ENCODE measurements at places on chromosomes 5 and 9.

- DNase-seq: no peak
Measured at GRCh38 chr9:109865521-109865920, 85.5 kb downstream of the PALM2AKAP2 start.

DNA sequence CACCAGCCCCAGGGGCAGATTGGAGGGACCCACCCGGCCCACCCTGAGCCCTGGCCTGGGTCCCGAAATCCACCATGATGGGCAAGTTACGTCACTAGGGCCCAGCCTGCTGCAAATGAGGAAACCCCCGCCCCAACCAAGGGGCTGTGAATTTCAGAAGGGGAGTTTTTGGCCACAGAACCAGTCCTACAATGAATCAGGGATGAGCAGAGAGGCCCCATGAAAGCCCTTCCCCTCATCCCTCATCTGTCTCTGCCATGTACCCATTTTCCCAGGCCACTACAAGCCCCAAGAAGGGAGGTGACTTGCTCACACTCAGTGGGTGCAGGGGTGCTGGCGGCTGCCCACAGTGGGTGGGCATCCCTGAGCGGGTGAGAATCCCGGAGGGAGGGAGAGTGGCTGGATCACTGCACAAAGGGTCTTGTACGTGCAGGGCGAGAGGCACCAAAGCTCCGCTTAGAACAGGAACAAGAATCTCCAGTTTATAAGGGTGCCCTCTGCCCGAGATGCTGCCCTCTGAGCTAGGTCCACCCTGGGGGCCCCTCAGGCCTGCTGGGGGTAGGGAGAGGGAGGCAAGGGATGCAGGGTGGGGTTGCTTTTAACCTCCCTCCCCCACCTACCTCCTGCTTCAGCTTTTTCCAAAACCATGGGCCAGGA lies 10.4 kb upstream of the TCF7 start:
- DNase-seq: no peak

DNA sequence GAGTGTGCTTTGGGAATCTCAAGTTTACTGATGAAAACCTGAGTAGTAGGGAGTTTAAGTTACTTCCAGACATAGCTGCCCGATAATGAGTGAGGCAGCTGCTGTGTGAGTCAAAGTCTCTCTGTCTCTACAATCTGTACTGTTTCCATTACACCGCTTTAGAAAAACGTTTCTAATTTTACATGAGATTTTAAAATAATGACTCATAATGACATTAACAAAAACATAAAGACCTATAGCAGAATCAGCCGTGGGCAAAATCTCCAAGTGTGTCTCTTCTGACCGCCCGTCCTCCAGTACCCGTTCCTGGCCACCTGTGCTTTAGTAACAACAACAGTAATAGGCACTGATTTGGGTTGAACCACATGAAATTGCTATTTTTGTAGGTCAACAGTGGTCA lies 69.6 kb upstream of the PRRC1 start:
- DNase-seq: no peak

DNA sequence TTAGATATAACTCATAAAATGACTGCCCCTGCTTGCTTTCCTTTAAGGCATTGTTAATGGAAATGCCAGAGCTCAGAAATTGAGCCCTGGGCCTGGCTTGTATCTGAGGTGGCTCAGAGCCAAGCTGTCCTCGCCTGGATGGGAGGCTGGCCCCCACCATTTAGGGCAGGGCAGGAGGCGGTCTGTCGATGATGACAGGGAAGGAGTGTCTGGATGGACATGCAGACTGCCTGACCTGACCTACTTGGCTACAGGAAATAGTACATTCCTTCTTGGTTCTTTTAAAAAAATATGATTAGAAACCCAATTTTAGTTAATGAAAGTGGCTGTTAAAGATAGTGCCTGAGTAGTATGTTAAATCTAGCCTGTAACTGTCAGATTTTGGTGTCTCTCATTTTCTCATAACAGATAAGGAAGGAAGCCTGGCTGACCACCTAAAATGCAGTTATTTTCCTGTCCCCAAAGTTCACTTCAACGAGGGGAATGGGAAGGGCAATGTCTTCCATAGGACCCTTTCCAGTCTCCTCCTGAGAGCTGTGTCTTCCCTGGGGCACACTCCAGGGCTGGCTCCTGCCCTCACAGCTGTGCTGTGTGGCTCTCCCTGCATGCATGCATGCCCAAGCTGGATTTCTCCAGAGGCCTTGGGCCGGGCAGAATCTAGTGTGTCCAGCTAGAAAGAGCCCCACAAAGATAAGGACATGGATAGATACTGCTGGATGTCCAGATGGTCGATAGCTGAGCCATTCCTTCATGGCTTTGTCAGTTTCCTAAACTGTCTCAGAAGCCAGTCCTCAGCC lies 42.3 kb downstream of the MACROH2A1 start:
- DNase-seq: peak; percentile 46

DNA sequence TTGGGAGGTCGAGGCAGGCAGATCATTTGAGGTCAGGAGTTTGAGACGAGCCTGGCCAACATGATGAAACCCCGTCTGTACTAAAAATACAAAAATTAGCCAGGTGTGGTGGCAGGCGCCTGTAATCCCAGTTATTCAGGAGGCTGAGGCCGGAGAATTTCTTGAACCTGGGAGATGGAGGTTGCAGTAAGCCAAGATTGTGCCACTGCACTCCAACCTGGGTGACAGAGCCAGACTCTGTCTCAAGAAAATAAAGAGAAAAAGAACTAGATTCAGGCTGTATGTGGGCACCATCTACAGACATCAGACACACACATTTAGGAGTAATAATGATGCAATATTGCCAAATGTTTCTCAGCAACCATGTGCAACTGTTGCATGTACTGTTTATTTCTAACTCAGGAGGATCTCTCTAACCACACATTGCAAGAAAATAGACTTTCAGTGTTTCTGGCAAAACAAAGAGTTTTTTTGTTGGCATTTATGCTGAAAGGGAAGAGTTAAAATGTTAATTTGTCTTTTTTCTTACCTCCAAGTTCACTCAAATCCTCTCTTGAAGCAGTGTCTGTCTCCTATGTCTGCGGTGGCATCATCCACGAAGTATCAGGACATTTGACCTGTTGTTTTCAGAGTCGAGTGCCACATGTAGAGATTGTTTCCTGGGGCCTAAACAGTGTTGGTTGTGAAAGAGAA lies 5.1 kb upstream of the ORM1 start:
- peak; percentile 57 for DNase-seq

DNA sequence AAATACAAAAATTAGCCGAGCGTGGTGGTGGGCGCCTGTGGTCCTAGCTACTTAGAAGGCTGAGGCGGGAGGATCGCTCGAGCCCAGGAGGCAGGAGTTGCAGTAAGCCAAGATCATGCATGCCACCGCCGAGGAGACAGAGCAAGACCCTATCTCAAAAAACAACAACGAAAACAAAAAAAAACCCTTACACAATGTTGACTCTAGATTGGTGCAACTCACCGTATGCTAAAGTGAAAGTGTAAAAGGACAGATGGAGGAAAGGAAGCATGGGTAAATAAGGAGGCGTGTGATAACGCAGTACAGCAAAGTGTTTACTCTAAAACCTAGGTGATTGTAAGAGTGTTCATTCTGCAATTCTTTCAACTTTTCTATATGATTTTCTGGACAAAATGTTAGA lies 15.9 kb upstream of the RUFY1 start:
- DNase-seq: no peak

DNA sequence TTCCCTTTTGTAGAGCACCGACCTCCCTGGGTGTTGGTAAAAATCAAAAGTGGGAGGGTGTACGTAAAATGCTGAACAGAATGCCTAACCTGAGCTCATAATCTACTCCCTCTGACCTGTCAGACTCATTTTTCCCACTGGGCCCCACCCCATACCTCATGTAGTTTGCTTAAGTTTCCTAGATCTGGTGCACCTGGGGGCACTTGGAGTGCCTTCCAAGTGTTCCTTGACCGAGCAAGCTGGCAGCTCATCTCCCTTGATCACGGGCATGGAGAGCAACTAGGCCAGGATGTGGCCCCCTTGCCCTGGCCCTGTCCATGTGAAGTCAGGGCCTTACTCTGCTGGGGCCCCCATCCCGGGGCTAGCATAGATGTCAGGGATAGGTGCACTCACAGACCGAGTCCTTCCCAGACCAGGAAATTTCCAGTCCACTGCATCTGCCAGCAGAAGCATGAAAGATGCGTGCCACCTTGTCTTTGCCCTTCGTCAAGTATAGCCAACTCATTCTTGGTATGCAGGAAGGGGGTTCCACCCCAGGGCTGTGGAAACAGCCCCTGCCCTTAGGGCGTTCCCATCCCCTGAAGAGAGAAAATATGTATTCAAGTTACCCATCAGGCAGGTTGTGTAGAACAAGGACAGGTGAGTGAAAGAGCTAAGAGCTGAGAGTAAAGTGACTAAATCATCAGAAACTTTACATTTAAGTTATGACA lies 41.9 kb downstream of the SLC22A5 start:
- DNase-seq: no peak

DNA sequence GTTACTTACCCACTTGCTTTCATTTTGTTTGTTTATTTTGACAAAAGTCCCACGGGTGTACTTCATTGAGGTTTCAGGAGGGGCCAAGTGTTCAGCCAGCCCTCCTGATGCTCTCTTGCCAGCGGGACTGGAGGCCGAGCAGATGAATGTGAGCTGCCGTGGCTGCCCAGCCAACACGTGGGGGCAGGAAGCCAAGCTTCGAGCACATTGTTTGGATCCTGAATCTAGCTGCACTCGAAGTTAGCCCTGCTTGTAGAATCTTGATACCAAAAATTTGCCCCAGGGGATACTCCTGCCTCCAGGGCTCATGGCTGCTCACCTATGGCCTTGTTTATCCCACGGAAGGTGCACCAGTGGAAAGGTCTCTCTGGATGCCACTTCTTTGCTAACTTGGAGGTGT lies 49.3 kb downstream of the RASGEF1C start:
- no peak for DNase-seq

GRCh38 chr5:32074401-32074800 lies 99.7 kb downstream of the GOLPH3 start:
- DNase-seq: no peak

DNA sequence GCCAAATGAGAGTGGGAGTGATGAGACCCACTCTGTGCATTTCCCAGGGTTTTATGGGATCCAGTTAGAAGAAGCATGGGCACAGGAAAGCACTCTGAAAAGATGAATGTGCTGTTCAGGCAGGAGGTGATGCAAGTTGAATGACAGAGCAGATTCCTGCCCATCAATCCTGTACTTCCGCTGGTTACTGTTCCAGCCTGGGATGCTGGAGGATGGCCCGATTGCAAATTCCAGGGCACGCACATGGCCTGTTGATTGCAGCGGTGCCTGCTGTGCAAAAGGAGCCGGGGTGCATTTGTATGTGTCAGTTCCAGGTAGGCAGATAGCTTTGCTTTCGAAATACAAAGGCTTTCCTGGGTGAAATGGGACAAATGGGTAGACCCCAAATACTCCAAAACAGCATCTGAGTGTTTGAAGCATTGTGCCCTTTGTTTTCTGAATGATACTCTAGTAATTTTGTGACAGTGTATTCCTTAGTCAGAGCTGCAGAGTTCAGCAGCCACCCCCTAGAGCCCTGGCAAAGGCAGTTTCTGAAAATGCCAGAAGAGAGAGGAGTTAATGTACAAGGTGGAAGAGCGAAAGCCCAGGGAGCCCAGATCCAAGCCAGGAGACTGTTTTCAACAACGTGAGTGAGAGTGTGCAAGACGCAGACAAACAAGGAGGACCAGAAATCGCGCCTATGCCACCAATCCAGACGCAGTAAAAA lies 454.2 kb upstream of the CLINT1 start:
- DNase-seq: no peak

- DNase-seq: no peak
Measured at GRCh38 chr5:139431706-139432105, 7.6 kb downstream of the DNAJC18 start.

DNA sequence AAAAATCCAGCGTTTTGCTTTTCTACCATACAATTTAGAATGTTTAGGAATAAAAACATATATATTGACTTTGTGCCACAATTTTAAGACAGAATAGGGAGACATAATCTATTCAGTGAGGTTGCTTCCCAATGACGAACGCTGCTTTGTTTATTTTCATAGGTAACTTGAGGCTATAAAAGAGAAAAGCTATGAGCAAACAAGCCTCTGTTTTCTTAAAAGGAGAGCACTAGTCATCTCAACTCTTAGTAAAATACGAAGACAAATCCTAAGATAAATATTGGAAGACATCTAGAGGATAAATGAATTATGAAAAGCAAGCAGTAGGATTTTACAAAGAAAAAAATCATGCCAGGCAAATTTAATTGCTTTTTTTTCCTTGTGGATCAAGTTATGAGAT lies 363.6 kb downstream of the ANXA1 start:
- no peak for DNase-seq

DNA sequence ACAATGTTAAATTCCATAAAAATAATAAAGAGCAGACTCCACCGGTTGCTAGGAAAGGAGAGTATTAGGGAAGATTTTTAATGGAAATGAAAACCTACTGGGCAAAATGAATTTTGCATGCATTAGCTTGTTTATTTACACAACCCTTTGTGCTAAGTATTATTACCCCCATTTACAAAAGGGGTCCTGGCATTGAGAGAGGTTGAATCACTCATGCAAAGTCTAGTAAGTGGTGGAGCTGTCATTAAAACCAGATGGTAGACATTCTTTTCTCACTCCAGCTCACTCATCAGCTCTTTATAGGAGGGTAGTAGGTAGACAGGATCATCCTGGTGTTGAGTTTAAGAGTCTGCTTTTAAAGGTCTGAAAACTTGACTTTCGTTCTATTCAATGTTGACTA lies 395.1 kb downstream of the PLK2 start:
- DNase-seq: peak; percentile 21

DNA sequence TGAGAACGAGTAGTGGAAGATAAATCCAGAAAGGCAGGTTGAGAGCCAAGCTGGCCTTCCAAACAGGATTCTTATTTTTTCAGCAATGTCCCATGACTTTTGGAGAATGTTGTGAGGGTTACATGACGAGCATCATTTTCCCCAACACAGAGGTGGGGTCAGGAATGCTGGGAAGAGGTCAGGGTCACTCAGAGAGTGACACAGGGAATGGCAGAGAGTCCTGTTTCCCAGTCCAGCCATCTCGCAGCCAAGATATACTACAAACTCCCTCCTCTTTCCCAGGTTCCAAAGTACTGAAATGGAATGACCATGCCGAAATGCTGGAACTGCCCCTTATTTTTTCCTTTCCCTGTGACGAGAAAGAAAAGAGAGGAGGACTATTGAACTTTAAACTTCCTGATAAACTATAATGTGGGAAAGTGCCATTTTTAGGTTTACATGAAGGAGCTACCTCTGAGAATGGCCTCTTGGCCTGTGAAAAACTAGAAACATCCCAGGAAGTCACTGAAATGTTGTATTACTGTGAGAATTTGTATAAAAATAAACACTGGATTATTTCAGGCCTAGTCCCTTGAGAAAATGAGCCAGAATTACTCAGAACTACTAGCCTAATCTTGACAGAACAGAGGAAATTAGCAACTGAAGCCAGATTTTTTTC lies 420.4 kb downstream of the CETN3 start:
- DNase-seq: no peak

GRCh38 chr9:132769906-132770769 lies 99.9 kb downstream of the GTF3C4 start:
- DNase-seq: peak; percentile 9

DNA sequence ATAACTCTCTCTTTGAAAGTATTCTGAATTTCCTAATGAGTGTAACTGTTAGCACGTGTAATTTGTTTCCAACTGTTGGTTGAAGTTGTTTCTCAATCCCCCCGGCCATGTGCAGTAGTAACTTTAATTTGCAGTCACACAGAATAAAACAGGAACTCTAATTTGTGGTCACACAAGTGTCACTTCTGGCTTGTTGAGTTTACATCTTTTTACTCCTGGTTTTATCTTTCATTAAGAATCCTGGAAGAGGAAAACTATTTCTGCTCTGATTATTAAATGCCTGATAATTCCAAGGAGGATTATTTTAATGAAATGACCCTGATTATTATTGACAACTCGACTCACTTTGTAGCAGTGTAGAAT lies 1.2 kb downstream of the SCAMP1 start:
- DNase-seq: no peak

GRCh38 chr5:132203916-132204315 lies 23.7 kb downstream of the P4HA2 start:
- no peak for DNase-seq

Data from GM04503 (cell line).